ENCODE measurements at places on chromosomes 11 and 22.

DNA sequence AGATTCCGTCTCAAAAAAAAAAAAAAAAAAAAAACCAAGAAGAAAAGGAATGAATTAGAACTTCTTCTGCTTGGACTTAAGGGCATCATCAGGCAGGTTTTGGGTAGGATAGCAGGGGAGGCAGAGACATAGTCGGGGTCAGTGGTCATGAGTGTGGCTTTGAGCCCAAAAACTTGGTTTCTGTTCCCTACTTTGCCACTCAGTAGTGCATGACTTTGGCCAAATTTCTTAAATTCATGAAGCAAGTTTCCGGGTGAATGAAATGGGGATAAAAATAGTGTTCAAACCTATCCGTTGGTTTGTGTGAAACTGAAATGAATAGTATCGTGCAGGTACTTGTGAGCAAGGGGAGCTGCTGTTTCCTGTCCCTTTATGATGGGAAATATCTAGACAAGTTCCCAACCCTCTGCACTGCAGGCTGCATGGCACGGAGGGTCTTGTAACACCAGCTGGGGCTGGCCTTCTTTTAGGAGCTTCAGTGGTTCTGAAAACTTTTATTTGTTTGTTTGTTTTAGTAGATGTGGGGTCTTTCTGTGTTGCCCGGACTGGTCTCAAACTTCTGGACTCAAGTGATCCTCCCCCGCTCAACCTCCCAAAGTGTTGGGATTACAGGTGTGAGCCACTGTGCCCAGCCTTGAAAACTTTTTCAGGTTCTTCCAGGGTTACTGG, 18.4 kb downstream of the NEAT1 start:
- no peak for DNase-seq

DNA sequence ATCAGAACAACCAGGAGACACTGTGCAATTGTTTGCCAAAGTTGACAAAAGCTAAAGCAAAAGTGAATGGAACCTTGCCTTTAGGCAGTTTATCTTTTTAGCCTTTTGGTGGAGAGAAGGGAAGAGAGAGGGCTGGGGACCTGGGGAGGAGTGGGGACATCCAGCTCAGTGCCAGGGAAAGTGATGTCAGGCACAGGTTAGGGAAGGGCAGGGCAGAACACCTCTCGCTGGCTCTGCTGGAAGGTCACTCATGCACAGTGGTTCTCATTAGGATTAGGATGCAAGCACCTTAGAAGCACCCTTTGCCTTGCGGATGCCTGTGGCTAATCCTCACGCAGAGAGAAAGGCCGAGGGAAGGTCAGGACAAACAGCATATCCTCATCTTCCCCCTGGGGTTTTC, 14.3 kb upstream of the LINC01488 start:
- no peak for DNase-seq

- DNase-seq = no peak
Measured at GRCh38 chr11:70578371-70578770, 180.0 kb downstream of the CTTN start.

- DNase-seq = no peak
Measured at GRCh38 chr11:8841899-8842298, 69.1 kb upstream of the AKIP1 start.

GRCh38 chr11:20038972-20039371, 121.3 kb downstream of the DBX1 start:
- DNase-seq = no peak
